NCI-H446 (cell line): ENCODE measurements at places on chromosomes 4 and X.

- no peak for DNase-seq
Observed at GRCh38 chrX:19839770-19840254, 47.6 kb downstream of the SH3KBP1 start.

DNA sequence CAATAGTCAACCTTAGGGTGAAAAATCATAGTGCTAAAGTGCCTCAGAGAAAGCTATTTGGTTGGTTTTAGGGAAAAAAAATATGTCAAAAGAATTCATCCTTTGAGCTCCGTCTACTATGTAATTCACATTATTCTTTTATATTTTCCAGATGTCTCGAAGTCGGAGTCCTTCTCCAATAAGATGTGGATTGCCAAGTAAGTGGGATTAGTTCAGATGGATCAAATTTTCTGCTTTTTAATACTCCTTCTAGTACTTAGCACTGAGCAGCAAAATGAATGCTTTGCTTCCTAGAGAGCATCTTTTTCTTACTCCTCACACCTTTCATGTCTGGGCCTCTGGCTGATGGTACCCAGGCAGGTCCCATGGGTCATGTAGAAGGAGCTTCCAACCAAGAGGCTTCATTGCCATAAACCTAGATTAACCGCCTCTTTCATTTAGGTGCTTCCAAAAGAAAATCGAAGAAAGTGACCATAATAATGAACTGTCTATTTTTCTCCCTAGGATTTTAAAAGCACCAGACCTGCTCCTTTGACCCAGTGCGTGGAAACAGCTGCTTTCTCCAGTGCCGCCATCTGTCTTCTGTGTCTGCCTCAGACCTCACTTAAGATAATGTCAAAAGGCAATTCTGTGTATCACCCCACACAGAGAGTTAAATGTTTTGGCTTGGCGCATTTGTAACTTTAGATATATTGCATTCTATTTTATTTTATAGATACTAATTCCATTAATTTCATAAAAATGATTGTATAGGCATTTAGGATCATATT, 43.5 kb downstream of the SPATA18 start:
- no peak for DNase-seq

- DNase-seq, result no peak
Observed at GRCh38 chrX:41096339-41096955, 11.2 kb downstream of the USP9X start.

DNA sequence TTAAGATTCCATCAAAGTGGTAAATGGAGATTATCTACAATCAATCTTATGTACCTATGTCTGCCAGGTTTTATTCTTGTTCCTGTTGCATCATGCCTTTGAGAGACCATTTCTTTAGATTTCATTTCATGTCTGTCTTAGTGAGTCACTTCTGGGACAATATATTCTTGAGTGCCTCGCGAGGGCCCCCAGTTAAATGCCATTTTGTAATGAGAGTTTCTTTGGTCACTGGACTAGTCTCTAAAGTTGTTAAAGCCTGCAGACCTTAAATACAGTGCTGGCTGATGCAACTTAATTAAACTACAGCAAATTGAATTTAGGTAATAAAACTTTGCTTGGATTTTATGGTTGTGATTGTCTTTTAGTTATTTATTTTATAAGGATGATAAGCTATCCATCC, 87.2 kb upstream of the PITX2 start:
- no peak for DNase-seq

- DNase-seq, result no peak
Observed at GRCh38 chrX:102067966-102068723, 57.3 kb upstream of the TCEAL2 start.

DNA sequence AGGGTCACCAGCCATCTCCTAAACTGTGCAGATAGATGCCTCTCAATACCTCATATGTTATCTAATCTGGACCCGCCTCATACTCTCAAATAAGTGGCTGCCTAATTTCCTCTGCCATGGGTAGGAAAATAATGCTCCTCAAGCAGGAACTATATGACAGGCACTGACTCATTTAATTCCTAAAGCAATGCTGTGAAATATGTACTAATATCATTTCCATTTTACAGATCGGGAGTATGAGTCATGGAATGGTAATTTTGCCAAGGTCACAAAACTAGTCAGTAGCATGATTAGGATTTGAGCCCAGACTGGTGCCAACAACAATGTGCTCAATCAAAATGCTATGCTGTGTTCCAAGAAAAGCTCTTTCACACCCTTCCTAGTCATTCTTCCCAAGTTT, 3.0 kb upstream of the NXT2 start:
- no peak for DNase-seq

GRCh38 chr4:74555231-74555630, 110.3 kb downstream of the AREG start:
- DNase-seq, result no peak

DNA sequence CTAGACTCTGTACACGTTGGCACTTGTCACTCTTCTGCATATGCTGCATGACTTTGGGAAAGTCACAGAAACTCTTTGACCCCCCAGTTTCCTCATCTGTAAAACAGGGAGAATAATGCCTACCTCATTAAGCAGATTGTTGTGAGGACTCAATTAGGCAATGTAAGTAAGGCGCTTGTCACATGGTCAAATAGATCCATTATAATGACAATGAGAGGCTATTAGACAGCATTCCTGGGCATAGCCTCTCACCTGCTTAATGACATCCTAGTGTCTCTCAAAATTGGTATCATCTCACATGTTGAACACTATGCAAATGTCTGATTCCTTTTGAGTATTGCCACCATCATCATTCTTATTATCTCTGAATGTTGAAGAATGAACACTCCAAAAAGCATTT, 172.6 kb upstream of the JADE1 start:
- no peak for DNase-seq

GRCh38 chr4:26069218-26069617, 155.2 kb downstream of the SMIM20 start:
- DNase-seq, result peak; percentile 21

- DNase-seq, result no peak
Observed at GRCh38 chrX:31540313-31540712, 468.5 kb upstream of the FTHL17 start.

GRCh38 chr4:169148885-169149284, 121.9 kb downstream of the SH3RF1 start:
- DNase-seq, result no peak
